ENCODE measurements at places on chromosomes 13 and 19. TPM values are rescaled to one million over a fixed set of nuclear protein-coding genes. Genes with fewer than 3 reads are reported as not detected.
A peak's percentile ranks its signal among the peaks of the same experiment; 100 is the strongest.

DNA sequence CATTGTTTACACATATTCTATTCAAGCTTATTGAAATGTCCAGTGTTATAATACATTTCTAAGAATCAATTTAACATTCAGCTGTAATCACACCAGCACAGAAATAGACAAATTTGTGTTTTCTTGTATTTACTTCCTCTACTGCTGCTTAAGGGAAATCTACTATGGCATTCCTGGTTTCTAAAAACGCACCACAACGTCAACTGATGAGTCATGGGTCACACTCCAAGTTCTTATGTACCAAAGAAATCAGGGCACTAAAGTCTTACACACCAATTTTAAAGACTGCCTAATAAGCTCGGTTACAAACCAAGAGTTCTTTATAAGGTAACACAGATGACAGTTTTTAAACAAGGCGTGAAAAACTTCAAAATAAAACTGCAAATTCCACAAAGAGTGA, 13.2 kb downstream of the LNX2 start:
- no peak overlapping the region for H3K4me3 ChIP-seq
- DNase-seq, result no peak
- peaks cover 2% of the 10 kb centered on the region for H3K27me3 ChIP-seq
- H3K27ac ChIP-seq, result no peak overlapping the region
- no peaks in the 10 kb centered on the region for H3K36me3 ChIP-seq
- peaks cover 10% of the 10 kb centered on the region for H3K4me1 ChIP-seq

DNA sequence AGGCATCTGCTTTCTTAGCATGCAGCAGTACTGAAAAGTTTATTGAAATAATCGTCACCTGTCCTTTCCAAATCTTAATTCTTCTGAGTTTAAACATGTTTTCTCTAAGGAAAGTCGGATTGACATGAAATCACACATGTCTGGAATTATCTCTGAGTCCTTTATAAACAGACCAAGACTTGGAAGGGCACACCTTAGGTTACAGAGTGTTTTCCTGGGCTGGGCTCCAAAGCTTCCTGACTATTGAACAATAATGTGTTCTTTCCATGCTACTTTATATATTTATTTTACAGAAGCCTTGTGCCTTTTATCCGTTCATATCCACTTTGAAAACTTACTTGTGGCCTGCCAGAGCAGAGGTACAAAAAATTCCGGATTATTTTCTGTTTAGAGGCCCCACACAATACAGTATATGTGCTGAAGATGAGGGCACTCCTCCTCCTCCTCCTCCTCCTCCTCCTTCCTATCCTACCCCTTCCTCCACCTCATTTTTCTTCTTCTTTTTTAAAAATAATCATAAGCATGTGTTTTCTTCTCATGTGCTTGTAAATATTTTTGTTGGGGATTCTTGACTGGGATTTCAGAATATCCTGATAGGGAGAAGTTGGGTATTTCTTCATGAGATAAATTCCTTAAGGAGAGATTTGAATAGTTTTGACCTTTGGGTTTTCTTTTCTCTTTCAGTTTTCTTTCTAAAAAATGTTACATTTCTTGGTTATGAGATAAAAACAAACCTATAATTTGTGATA, 52.3 kb downstream of the LRCH1 start:
- H3K4me1 ChIP-seq, result peaks cover 67% of the 10 kb centered on the region
- H3K4me3 ChIP-seq, result no peak overlapping the region
- DNase-seq, result no peak
- H3K27me3 ChIP-seq, result peaks cover 5% of the 10 kb centered on the region

DNA sequence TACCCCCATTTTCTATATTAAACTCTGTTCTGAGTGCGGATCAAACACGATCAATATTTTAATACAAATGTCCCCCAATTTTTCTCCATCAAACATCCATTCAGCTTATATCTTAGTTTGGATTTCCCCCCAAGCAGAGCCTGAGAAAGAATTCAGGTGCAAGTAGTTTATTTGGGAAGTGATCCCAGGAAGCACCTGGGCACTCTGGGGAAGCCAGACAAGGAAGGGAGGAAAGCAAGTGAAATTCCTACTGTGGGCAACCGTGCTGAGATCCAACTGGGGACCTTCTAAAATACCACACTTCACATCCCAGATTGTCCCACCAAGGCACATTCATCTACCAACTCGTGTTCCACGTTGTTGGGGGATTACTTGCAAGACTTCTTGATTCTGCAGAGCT, 323.4 kb upstream of the NBEA start:
- no peaks in the 10 kb centered on the region for H3K27me3 ChIP-seq
- DNase-seq, result no peak
- H3K4me1 ChIP-seq, result no peaks in the 10 kb centered on the region
- no peak overlapping the region for H3K27ac ChIP-seq
- no peaks in the 10 kb centered on the region for H3K36me3 ChIP-seq

Gene KLF16
- total RNA-seq, result 19.9 TPM

GRCh38 chr13:99467764-99468163, 33.5 kb upstream of the TM9SF2 start:
- H3K4me1 ChIP-seq, result peaks cover 4% of the 10 kb centered on the region
- H3K27ac ChIP-seq, result no peak overlapping the region
- no peak for DNase-seq
- H3K27me3 ChIP-seq, result peaks cover 3% of the 10 kb centered on the region
- H3K36me3 ChIP-seq, result peaks cover 5% of the 10 kb centered on the region

DNA sequence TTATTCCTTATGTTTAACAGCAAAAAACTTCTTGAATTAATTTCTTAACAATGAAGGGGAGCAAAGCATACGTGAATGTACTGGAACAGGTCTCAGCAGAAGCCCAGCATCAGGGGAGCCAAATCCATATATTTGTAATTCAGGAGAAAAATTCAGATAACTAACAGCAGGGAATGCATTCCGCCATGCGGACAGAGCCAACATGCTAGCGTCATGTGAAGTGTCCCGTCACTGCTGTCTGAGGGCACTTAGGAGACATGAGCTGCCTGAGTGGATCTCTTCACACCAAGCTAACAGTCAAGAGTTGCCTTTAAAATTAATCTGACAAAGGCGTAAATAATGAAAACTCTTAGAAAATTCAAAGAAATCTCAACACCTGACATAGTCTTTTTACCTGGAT, 6.4 kb downstream of the AMER2 start:
- peaks cover 23% of the 10 kb centered on the region for H3K4me1 ChIP-seq
- no peak for DNase-seq
- H3K27ac ChIP-seq, result peak overlapping the region; percentile 4
- H3K36me3 ChIP-seq, result no peaks in the 10 kb centered on the region
- peaks cover 4% of the 10 kb centered on the region for H3K27me3 ChIP-seq
